Stimulated activated CD4-positive, alpha-beta T cell treated with anti-CD3 and anti-CD28 coated beads, Interleukin-4, amount 100 ng/mL, for 4 hours (primary cell): ENCODE measurements at places on chromosomes 6 and 20.

GRCh38 chr6:106866875-106867658, 107.5 kb downstream of the CD24 start:
- DNase-seq, result no peak

DNA sequence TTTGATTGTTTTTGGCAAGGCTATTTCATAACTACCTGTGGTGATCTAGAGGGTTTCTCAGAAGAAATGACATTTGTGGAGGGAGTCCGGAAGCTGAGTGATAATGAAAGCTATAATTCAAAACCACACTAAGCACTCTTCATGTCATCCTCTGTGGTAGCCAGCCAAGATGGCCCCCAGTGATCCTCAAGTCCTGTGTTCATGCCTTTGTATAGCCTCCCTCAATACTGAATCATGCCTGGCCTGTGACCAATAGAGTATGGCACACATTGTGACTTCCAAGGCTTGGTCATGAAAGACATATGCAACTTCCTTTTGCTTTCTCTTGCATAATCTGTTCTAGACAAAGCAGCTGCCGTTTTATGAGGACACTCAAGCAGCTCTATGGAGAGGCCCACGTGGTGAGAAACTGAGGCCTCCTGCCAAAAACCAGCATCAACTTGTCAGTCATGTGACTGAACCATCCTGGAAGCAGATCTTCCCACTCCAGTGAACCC, 12.8 kb upstream of the DNAAF9 start:
- peak; percentile 2 for DNase-seq

- no peak for DNase-seq
Measured at GRCh38 chr20:38134427-38135270, 30.4 kb downstream of the TGM2 start.

DNA sequence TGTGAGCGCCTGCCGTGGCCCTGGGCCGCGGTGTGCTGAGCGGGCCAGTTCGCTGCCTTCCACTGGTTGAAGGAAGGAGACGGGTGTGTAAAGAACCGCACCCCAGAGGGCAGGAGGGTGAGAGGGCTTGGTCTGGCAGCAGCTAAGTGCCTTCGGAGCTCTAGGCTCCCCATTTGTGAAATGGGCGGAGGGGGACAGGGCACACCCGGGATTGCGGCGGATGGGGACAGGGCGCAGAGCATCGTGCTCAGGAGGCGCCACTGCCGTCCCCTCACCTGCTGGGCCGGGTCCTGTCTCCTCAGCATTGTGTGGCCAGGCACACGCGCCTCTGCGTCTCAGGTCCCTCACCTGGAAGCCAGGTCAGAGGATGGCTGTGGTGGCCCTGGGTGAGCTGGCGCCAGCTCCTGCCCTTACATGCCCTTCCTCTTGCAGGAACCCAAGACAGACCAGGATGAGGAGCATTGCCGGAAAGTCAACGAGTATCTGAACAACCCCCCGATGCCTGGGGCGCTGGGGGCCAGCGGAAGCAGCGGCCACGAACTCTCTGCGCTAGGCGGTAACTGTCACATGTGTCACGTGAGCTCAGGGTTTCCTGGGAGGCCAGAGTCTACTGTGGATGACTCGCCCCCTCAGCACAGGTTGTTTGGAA, 3.1 kb downstream of the ADRM1 start:
- no peak for DNase-seq

DNA sequence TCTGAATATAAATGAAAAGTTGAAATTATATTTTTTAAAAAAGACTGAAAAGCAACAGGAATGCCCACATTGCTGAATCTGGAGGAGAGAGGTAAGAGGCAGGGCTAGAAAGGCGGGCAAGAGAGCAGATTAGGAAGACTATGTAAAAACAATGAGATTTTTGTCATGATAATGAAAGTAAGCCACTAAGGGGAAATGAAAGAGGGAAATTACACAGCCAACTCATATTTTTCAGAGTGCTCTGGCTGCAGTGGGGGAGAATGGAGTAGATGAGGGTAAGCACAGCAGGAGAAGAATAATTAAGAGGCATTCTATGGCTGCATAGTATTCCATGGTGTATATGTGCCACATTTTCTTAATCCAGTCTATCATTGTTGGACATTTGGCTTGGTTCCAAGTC, 281.9 kb downstream of the PKHD1 start:
- DNase-seq, result no peak
